ENCODE measurements at places on chromosomes 7 and 10.

DNA sequence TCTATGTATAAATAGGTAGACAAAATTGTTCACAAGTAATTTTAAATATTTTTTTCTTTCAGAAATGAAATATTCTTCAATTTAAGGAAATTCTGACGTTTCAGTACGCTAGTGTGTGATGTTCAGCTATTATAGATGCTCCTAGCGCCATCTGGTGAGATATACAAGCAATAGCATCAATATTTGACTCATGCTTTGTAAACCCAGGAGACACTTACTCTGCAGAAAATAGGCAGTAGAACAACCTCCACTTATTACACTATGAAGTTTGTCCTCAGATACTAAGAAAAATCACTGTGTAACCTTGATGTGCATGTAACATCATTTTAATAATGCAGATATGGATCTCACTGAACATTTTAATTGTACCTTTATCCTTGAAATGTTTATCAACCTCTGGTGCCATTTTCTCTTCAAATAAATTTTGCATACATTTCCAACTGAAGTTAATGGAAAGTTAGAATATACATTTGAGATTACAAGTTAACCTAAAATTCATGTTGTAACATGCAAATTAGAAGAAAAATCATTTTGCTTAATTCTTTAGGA is 151.5 kb upstream of the FAM3C start:
- DNase-seq: no peak

GRCh38 chr10:112843623-112844022 is 106.4 kb upstream of the TCF7L2 start:
- DNase-seq: no peak

GRCh38 chr10:53697038-53697437 is 924.5 kb upstream of the MBL2 start:
- DNase-seq: no peak

DNA sequence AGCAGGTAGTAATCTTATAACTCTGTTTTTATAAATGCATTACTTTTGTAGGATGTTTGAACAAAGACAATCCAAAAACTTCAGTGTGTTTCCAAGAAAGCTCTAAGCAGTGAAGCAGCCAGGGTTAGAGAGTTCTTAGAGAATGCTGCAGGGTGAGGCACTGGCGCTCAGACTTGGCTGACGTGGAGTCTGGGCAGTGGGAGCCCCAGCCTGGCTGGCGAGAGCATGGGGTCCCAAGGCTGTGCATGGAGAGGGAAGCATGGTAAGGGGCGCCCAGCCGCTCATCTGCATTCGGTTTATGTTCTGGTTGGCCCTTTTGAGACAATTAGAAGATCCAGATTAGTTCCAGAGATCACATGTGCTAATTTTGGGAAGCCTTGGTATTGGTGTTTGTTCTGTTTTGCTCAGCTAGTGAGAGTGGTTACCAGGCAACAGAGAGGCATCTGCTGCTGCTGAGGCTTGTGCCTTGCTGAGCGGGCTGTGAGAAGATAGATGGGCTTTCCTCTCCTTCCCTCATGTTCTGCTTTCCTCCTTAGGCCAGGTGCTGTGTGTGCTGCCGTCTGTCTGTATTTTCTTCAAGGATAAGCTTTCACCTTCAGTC is 10.3 kb downstream of the SUN1 start:
- no peak for DNase-seq

GRCh38 chr10:70894416-70894815 is 6.1 kb upstream of the PCBD1 start:
- no peak for DNase-seq

DNA sequence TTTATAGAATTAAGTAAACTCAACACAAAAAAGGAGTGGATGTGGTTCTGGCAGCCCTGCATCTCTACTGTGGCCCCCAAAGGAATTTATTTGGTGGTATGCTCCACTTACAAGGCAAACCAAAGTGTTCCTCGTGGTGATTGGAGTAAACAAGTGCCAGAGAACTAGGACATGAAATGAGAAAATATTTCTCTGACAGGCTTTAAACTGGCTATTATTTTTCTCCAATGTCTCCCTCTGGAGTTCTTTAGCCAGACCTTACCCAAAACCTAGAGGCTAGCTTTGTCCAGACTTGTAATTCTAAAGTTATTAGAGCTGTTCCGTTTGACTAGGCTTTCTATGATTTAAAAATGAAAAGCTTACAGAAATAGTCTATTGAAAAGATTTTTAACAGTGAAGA is 990.1 kb downstream of the CNTNAP2 start:
- no peak for DNase-seq

DNA sequence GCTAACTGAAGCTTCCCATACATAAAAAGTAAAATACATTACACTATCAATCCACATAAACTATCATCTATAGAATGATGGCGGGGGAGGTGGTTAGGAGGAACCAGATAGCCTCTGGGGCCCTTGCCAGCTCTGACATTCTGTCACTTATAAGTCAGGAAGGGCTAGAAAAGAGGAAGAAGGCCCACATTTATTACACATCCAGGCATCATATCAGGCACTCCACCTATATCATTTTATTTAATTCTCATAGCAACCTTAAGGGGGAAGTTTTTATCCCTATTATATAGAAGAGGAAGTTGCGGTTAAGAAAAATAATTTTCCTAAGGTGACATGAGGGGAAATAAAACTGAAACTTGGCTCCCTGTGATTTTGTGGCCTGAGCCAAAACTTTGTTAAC is 29.9 kb downstream of the HEPACAM2 start:
- DNase-seq: no peak

- no peak for DNase-seq
Measured at GRCh38 chr7:150935149-150935548, 43.0 kb downstream of the KCNH2 start.

DNA sequence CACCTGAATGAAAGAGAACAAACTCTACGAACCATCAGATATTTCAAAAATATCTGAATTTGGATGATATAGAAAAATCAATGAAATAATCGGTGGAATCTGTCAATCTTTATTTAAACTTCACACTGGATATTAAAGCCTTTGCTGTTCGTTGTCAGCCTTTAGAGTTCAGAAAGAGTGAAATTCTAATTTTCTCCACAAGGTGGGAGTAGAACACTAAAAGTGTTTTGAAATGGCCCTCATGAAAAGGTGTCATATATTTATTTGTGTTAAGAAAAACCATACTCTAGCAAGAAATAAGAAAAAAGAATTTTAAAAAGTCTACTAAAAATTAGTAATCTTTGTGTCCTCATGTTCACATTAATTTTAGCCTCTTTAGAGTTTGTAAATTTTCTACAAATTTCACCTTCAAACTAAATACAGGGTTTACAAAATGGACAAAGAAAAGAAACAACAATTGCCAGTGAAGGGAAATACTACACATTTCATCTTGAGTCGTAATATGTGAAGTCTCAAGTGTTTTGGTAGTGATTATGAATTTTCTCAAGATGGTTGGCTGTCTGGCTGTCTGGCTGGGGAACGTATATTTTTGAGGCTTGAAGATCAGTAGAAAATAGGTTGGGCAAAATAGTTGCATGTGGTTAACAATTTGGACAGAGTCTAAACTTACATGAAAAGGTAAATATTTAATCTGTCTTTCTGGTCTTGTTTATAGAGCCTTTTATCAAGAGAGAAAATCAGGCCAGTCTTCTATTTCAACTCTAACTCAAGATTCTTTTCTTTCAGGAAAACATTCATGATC is 43.7 kb downstream of the DNAJB9 start:
- no peak for DNase-seq

DNA sequence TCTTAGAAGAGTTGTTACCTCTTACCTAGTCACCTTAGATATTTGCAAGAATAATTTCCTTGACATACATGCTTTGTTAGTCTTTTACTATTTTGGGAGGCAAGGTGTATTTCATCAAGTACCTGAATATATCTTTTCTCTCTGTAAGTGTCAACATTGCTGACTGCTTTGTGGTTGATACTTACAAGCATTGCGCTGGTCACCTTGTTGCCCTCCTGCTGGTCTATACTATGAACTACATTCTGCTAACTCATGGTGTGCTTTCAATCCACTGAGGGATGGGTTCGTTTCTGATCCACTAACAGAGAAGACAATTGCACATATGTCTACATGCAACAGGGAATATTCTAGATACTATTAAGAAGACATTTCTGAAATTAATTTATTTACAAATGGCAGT is 837.8 kb upstream of the COBL start:
- no peak for DNase-seq

GRCh38 chr10:72810976-72811375 is 82.6 kb upstream of the OIT3 start:
- no peak for DNase-seq

DNA sequence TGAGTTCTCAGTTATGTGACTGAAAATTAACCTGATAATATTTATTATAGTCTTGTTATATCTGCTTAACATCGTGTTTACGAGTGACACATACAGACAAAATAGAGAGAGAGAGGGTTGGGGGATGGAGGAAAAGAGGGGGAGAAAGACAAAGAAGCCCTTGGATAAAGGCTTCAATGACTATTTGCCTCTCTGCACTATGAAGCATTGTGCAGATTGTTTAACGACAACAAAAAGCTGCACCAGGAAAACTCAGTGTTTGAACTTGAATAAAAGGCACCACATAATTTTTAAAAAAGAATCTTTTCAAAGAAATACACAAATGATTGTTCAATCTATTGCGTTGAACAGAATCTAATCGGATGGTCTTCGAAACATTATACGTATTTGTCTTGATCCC is 27.8 kb downstream of the MAGI2 start:
- no peak for DNase-seq

DNA sequence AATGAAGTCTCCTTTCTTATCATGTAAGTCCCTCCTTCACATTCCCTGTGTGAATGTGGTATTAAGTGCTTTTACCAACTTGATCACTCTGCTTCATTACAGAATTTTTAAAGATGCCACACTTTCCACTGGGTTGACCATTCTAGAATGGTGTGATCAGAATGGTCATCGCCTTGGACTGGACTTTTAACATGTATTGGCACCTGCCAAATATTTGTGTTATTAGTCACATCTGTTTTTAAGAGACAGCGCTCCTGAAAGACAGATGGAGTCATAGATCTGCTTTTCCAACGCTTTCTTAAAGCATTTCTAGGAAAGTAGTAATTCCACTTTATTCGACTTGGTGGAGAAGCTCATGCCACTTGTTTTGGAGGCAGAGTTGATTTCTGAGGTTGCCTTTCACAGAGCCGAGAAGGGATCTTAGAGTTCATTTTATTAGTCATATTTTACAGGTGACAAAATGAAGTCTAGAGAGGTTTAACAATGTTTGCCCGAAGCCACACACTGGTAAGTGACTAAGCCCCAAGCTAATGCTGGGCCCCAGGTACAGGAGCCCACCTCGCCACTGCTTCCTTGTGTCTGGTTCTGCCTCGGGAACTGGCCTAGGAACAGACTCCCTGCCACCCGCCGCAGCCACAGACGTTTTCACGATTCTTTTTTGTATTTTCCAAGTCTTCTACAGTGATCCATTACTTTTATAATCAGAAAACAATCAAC is 10.4 kb upstream of the BAMBI start:
- DNase-seq: no peak

DNA sequence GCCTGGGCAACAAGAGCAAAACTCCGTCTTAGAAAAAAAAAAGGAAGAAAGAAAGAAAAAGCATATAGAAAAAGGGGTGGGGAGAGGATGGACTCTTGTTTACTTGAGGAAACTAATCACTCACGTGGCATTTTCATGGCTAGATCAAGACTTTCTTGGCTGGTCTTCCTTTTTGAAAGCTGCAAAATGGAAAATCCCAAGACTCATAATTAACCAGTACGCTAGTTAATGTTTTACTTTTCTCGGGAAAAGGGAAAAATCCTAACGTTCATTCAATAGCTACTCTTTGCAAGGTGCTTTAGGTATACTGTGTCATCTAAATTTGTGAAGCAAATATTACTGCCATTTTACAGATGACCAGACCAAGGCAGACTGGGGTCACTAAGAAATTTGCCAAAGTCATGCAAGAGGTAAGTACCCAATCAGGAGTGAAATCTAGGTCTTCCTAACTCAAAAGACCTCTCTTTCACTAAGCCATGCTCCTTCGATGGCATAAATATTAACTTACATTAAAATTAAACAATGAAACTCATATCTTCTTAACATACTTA is 24.4 kb downstream of the NAPEPLD start:
- no peak for DNase-seq

DNA sequence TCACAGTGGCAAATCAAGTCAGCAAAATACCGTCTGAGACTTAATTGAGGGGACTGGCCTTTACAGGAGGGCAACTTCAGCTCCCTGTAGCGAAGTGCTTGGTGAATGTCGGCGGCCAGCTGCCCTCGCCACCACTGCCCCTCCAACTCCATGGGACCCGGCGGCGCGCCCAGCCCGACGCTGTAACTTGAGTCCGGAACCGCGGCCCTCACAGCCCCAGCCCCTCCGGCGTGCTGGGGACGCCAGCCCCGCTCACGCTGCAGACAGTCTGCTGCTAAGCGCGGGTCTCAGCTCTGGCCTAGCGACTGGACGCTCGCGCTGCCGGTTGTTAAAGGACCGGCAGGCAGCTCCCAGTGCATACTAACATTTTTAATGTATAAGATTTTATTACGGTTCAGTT is 113.4 kb upstream of the NUPR2 start:
- no peak for DNase-seq

DNA sequence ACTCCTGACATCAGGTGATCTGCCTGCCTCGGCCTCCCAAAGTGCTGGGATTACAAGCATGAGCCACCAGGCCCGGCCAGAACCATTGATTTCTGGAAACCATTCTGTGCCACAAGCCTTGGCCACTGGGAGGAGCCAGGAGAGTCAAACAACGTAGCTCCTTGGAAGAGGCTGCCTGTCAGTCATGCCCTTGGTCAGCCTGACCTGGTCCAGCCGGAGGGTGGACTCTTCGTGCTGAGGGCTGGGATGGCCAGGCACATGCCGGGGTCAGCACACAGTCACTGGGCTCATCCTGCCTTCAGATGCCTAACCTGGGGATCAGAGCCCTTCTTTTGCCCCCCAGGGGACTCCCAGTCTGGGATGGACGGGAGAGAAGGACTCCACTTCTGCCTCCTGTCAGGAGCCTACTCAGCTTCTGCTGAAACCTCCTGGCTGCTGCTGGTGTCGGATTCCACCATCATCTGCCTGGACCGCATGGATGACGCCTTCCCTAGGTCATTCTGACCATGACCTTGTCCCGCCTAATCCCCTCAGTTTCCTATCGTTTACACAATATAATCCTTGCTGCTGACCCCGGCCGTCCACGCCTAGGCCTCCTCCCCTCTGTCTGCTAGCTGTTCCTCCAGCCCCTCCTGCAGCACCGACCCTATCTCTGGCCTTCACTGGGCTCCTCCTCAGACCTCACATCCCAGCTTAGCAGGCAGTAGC is 30.4 kb downstream of the TMEM270 start:
- no peak for DNase-seq

DNA sequence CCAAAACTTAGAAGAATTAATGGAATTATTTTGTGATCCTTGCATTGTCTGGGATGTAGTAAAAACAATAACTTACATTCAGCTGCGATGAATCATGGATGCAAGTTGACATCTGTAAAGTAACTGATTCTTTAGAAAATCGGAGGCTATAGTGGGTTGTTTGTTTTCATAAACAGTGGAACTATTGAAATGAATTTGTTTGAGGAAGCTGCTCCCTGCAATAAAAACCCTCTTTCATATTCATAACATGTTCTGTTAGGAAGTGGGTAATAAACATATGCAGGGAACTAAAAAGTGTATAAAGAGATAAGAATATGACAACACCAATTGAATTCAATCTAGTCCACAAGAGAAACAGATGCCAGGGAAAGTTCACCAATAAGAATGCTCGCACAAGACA is 53.6 kb downstream of the AGMO start:
- no peak for DNase-seq

GRCh38 chr7:144606261-144606660 is 202.8 kb upstream of the NOBOX start:
- no peak for DNase-seq
